ENCODE measurements at places on chromosomes 7 and 10.
A peak's percentile ranks its signal among the peaks of the same experiment; 100 is the strongest.

GRCh38 chr10:49139846-49140195 lies 6.0 kb upstream of the FAM170B start:
- no peak for DNase-seq

DNA sequence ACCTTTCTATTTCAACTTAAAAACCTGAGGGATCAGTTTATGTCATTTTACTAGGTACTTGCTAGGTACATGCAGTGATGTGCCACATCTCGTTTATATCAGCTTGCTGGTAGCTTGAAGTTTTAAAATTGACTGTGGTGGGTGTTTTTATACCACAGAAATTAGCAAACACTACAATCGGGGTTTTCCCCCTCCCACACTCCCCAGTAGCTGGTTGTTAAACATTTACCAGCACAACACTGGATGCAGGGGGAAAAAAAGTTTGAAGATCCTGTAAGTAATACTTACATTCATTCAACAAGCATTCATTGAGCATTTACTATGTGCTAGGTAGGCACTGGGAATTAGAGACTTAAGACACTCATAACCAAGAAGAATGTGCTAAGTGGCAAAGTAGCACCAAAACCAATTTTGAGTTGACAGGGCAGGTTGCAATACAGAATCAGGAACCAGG lies 32.6 kb downstream of the USP6NL start:
- no peak for DNase-seq

GRCh38 chr7:90766814-90767564 lies 170.9 kb downstream of the CDK14 start:
- DNase-seq, result no peak

GRCh38 chr10:119933179-119933578 lies 40.6 kb downstream of the SEC23IP start:
- no peak for DNase-seq

- DNase-seq, result no peak
Measured at GRCh38 chr7:87199241-87199640, 20.3 kb downstream of the TMEM243 start.

DNA sequence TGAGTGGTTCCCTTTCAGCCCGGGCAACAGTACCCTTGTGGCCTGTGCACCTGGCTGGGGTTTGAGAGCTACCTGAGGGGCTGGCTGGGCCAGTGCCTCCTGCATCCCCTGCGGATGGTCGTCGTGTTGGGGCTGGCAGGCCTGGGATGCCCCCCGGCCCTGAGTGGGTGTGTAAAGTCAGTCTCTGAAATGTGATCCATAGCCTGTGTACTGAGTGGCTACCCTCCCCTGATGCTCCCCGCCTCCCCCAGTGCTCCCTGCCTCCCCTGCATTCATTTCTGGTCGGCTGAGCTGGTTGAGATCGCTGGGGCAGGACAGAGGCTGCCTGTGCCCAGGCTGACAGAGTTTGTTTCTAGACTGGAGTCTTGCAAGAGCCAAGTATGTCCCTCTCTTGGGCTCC lies 9.3 kb downstream of the ZNF316 start:
- DNase-seq, result no peak

GRCh38 chr7:74266191-74266963 lies 12.2 kb upstream of the RFC2 start:
- DNase-seq, result no peak

DNA sequence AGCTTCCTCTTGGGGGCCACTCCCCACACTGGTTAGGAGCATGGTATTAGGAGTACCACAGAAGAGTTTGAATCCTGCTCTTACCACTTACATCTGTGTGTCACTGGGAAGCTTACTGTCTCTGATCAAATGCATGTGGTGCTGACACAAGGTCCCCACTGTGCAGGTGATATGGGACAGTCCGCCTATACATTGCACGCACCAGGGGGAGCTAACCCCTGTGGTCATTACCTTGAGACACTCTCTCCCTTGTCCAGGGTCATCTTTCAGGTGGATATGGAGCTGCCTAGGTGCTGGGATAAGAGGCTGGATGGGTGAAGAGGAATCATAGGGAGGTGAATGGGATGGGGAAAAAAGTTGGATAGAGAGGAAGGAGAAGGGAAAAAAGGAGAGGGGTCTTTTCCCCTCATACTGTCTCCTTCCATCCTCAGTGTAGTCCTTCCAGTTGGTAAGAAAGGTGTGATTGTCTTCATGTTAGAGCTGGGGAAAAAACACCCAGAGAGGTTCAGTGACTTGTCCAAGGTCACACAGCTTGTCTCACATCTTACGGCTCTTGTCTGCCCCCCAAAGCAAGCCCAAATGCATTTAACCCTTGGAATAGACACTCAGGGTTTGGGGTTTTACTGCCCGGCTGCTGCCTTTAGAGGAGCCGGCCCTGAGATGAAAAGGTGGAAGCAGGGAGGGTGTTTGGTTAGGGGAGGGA lies 125.9 kb downstream of the CDH23 start:
- DNase-seq, result no peak

GRCh38 chr7:95537468-95537867 lies 51.7 kb downstream of the ASB4 start:
- DNase-seq, result no peak

- no peak for DNase-seq
Measured at GRCh38 chr10:48472501-48473069, 132.3 kb downstream of the ARHGAP22 start.

DNA sequence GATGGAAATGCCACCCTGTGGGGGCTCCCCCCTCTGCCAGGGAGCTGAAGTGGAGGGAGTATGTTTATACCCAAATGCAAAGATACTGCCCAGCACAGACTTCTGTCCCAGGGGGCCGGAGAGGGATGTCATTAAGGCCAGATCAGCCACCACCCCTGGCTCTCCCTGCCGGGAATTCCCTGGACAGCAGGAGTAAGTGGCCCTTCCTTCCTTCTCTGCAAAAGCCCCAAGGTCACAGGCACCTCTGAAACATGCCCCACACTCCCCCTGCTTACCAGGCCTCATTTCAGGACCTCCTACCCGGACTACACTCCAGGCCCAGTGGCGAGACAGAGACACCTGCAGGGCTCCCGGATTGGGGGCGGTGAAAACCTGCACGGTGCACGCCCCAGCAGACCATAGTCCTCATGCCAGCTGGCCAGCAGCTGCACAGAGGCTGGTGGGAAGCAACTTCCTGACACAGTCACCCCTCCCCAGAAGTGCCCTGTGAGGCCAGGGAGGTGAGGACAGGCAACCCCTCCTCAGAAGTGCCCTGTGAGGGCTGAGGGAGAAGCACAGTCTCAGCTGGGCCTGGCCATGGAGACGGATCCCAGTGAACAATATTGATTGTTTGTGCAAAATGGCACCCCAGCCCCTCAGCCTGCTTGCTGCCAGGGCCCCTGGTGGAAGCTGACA lies 33.0 kb upstream of the RET start:
- no peak for DNase-seq

GRCh38 chr10:85922356-85923129 lies 444.1 kb downstream of the GRID1 start:
- no peak for DNase-seq

GRCh38 chr7:129189661-129190310 lies 1.4 kb downstream of the SMO start:
- DNase-seq, result no peak

- DNase-seq, result no peak
Measured at GRCh38 chr10:87626422-87626892, 33.2 kb upstream of the PAPSS2 start.

DNA sequence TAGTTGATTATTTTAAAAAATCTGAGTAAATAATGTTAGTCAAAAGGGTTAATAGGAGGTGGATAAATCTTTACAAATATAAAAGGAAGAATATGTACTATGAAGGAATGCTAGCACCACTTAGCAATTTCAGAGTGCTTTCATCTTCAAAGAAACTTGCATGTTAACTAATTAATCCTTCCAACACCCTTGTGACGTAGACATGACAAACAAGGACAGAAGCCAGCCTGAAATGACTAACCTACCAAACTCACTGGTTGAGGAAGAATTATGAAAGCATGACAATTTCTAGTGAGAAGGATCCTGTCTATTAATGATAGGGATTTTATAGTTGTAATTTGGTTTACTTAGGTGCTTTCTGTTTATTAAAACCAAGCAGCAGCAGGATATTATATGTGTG lies 468.0 kb upstream of the FZD8 start:
- no peak for DNase-seq

DNA sequence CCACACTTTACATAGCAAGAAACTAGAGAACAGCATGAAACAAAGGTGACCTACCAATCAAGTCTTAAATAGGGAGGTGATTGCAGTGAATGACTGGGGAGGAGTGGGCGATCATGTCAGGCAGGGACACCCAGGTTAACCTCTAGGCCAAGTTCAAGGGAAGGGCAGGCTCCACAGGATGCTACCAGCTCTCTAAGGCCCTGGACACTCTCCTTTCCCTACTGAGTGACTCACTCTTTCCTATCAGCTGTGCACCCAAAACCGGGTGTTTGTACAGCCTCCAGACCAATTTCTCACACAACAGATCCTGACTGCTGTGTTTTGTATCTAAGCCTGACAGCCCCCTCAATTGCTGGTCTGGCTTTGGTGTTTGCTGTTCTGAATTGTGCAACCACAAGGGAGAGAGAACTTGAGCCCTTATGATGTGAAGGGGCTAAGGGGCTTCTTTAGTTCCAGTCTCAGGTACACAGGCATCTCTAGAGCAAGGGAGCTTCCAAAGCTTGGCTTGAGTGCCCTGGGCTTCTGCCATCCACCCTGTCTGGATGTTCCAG lies 107.8 kb downstream of the TBXAS1 start:
- no peak for DNase-seq

- no peak for DNase-seq
Measured at GRCh38 chr7:130274296-130274695, 7.6 kb downstream of the CPA2 start.

- no peak for DNase-seq
Measured at GRCh38 chr10:13730956-13731355, 144.2 kb downstream of the PRPF18 start.

DNA sequence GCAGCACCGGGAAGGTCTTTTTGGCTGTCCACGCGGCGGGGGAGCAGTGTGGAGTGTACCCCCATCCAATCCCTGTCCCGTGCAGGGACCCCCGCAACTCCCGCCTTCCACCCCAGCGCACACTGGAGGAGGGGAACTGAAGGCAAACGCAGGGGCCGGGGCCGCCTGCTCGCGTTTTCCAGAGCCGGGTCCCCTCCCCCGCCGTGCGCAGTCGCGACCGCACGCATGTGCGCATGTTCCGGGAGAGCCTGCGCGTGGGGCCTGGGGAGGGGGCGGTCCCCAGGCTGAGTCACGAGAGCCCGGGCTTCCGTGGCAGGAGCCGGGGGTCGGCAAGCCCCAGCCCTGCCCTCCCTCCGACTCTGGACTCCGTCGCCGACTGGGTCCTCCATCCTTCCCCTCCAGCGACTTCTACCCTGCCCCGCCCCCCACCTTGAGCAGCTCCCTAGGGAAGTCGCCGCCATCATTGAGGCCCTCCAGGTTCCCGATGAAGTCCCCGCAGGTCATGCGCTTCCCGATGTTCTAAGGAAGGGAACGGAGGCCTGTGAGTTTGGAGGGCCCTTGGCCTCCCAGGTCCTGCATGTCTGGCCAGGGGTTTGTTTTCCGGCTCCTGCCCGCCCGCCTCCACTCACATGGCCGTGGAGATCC lies 8.0 kb downstream of the PSD start:
- peak; percentile 60 for DNase-seq

- DNase-seq, result no peak
Measured at GRCh38 chr7:102927312-102927933, 14.6 kb downstream of the LRRC17 start.

- no peak for DNase-seq
Measured at GRCh38 chr7:40887099-40887498, 752.3 kb downstream of the SUGCT start.

GRCh38 chr10:124323111-124323725 lies 95.5 kb downstream of the OAT start:
- no peak for DNase-seq

DNA sequence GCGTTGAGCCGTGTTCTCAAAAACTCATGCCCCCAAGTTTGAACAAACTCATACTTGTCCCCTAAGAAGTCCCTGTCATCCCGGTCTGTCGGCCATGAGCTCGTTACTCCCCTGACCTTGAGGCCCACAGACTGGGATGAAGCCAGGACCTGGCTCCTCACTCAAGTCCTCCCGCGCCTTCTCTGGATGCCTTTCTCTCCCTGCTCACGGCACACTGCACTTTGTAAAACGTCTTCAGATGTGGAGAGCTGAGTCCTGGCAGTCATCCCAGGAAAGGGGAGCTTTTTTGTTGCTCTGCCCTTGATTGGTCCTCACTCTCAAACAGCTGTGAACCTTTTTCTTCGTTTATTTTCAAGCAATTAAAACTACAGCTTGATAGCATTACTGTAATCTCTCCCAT lies 110.8 kb downstream of the JAZF1 start:
- DNase-seq, result no peak

- no peak for DNase-seq
Measured at GRCh38 chr7:139294241-139294640, 46.9 kb upstream of the FMC1 start.

DNA sequence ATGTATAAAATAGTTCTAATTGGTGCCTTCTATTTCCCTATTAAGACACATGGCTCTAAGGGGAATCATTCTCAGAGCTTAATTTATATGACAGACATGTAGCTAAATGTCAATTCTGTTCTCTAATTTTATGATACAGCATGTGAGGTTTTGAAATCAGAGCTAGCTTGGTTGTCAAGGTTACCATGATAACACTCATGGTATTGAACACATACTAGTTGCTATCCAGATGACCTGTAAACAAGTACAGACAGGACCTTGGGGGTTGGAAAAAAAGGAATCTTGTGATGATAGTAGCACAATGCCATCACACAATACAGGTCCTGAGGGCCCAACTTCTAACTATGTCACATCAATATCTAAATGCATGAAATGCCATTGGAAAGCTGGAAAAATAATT lies 49.2 kb downstream of the RHOBTB1 start:
- no peak for DNase-seq

DNA sequence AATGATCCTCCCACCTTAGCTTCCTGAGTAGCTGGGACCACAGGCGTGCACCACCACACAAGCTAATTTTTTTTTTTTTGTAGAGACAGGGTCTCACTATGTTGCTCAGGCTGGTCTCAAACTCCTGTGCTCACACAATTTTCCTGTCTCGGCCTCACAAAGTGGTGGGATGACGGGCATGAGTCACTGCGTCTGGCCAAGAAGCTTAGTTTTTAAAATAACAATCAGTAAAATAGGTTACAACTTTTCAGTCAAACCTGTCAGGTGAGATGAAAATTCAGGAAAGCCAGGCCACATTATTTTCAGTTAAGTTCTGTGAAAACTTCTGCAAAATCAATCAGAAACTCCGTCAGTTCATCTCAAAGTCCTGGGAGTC lies 55.4 kb downstream of the FAM241B start:
- no peak for DNase-seq

GRCh38 chr10:104766341-104766740 lies 125.3 kb downstream of the SORCS3 start:
- no peak for DNase-seq

- DNase-seq, result no peak
Measured at GRCh38 chr7:127478024-127478355, 85.5 kb upstream of the ZNF800 start.

- DNase-seq, result no peak
Measured at GRCh38 chr7:5462216-5462615, 38.6 kb upstream of the TNRC18 start.

- DNase-seq, result no peak
Measured at GRCh38 chr7:114175125-114175524, 239.5 kb upstream of the FOXP2 start.
